ENCODE measurements at places on chromosomes 4 and X.

- no peak for DNase-seq
Observed at GRCh38 chr4:184232202-184232601, 14.5 kb upstream of the ENPP6 start.

- no peak for DNase-seq
Observed at GRCh38 chr4:2871911-2872310, 28.3 kb downstream of the ADD1 start.

GRCh38 chr4:183999435-183999834 is 94.3 kb downstream of the STOX2 start:
- no peak for DNase-seq

DNA sequence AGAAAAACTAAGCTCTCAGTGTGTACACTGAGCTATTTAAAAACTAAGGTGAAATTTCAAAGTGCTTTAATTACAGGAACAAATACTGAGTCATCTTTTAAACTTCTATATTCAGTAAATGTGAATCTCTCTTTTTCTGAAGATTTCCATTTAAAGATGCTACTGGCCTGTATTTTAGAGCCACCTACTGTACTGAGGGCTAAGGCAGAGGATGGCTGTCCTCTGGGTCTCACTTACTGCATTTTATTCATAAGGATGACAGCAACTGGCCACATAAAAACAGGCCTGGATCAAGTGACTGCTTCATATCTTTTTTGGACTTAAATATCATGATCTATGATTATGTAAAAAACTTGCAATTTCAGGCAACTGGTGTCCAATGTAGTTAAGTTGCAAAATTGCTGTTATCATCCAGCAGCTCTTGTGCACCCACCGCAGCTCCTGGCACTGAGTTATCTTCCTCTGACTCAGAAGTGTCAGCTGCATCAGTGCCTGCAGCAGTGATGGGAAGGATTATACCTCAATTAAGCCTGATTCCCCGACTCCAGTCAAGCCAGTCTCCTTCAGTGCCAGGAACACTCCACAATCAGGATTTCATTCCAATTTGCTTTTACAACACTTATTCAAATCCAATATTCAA is 1073.7 kb downstream of the PDHA2 start:
- no peak for DNase-seq

GRCh38 chr4:91065117-91065516 is 937.9 kb downstream of the CCSER1 start:
- DNase-seq, result no peak

DNA sequence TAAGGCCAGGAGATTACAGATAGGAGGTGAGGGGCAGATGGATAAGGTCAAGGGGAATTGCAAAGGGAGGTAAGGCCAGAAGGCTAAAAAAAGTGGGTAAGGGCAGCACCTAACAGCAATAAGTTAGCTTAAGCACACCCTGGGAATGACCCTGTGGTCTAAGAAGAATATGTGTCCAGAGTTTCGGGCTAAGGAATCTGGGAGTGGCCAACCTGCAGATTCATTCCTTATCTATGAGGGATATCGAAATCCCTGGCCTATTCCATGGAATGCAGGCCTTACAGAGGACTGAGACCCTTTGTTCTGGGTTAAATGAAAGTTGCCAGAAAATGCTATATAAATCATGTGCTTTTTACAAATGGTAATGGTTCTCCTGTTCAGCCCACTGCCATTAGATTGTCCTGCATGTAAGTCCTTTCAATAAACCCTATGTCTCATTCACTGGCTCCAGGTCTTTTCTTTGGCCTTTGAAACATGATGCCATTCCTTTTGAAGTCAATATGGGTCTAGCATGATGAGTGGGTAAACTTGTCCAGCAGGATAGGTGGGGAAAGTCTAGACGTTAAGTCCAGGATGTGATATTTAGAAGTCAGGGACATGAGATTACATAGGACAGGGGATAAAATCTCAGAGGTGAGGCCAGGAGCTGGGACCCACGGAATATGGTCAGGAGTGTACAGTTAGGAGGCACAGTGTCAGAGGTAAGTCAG is 226.2 kb downstream of the TACR3 start:
- DNase-seq, result no peak

- DNase-seq, result no peak
Observed at GRCh38 chr4:67608027-67608426, 49.5 kb downstream of the STAP1 start.

GRCh38 chr4:141133146-141133998 is at the start of gene RNF150:
RNF150 (minus strand) TSS chr4:141133469.
- no peak for DNase-seq

DNA sequence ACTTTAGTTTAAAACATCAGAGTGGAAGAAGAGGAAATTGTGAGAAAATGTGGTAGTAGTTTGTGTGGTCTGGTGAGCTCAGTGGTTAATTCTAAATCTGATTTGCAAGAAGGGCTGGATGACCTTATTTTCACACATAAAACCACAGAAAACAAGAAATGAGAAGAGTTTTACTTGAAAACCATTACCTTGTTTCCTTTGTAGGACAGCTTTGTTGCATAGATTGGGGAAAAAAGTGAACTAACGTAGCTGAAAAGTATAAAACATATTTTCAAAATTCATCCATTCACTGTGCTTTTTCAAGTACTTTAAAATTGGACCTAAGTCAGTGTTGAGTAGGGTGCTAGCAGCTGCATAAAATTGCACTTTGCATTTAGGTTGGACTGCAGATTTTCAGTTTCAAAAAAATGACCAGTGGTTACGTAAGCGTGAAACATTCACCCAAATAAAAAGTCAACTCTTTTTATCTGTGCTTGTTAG is 211.3 kb downstream of the ARHGAP10 start:
- DNase-seq, result no peak

DNA sequence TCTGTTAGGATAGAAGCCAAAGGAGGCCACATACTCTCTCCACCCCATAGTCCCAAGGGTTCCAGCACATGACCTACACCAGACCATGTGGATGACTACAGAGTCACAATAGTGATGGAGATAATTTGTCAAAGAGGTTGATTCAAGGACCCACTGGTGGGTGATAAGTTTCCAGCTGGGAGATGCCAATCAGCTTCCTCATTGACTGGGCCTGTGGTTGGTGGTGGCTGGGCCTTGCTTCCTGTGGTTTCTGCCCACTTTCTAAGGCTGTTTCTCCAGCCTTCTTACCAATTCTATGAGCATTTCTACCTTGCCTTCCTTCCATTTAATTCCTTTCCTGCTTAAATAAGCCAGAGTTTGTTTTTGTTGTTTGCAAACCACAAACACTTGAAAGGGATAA is 95.5 kb upstream of the CPEB2 start:
- DNase-seq, result no peak

DNA sequence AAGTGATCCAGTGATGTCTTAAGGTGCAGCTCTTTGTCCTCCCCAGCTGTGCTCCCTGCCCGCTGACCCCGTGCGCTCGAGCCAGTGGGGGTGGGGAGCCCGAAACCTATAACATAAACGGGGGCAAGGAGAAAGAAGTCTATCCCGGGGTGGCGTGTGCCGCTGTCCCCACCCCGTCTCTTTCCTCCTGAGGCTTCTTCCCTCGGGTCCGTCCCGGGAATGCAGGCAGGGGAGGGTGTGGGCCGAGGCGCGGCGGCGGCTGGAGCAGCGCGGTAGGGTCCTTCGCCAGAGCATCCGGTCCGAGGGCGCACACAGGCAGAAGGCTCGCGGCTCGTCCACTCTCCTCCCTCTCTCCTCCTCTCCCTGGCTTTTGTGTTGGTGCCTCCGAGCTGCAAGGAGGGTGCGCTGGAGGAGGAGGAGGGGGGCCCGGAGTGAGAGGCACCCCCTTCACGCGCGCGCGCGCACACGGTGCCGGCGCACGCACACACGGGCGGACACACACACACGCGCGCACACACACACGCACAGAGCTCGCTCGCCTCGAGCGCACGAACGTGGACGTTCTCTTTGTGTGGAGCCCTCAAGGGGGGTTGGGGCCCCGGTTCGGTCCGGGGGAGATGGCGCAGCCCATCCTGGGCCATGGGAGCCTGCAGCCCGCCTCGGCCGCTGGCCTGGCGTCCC is at the start of gene RAB33A:
TSS of gene RAB33A (plus strand) at position 517 of the 681 bp plus-strand sequence. CDS start at position 618, 101 bp downstream.
- DNase-seq, result no peak

GRCh38 chr4:10226756-10227155 is 110.2 kb upstream of the WDR1 start:
- DNase-seq, result no peak

DNA sequence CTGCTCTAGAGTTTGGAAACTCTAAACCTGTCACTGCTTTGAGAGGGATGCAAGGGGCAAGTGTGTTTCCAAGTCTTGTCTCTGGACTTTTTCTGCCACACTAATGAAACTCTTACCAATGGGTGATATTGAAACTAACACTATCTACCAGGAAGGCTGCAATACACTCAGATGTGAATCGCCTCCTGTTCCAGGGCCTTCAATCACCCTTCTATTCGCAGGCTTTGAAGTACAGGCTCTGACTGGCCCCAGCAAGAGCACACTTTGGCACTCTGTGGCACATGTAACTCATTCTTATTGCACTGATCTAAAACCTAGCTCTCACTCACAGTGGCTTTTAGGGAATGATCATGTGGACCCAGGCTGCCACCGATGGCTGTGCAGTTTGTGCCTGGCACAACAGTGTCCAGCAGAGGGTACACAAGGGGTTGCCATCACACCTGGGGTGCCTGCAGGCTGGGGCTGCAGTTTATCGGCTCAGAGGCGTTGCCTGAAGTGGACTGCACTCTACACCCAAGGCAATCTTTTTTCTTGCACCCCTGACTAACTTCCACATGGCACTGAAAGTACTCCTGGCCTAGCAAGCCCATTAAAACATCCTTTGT is 210.8 kb downstream of the MGST2 start:
- no peak for DNase-seq

GRCh38 chrX:32894679-32895078 is 316.7 kb downstream of the DMD start:
- DNase-seq, result no peak

GRCh38 chr4:111154934-111155333 is 532.1 kb upstream of the PITX2 start:
- DNase-seq, result no peak

DNA sequence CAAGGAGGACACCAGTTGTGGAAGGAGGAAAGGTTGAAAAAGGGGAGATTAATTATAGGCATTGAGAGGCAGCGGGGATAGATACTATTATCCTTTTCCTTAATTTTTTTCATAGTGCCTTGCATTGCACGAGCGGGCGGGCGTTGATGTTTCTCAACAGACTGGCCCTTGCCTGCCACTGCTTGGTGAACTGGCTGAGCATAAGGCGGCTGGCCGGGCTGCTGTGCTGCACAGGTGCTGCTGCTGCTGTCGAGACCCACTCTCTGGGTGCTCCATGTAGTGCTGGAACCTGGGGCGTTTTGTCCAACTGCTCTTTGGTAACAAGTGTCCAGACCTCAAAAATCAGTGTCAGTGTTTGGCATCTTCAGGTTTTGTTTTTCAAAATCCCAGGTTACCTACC is 83.3 kb upstream of the PAQR3 start:
- DNase-seq, result no peak

- DNase-seq, result no peak
Observed at GRCh38 chr4:13678186-13678924, 50.8 kb upstream of the BOD1L1 start.

- no peak for DNase-seq
Observed at GRCh38 chr4:138639018-138639741, 376.4 kb upstream of the NOCT start.

DNA sequence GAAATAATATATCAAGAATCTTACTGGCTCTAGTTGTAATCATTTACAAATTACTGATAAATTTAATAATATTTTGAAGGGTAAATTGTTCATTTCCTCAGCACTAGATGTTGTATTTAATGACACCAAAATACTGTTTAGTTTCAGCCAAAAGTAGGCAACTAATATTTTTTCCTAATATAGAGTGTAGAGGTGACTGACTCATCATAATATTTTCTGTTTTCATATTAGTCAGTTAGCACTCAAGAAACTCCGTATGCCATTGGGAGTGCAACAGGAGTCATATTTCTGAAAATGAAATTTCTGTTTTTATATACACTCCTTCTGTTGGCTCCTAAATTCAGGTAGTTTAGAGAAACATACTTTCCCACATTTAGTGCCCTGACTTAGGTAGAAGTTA is 36.6 kb upstream of the PTPN13 start:
- DNase-seq, result no peak

DNA sequence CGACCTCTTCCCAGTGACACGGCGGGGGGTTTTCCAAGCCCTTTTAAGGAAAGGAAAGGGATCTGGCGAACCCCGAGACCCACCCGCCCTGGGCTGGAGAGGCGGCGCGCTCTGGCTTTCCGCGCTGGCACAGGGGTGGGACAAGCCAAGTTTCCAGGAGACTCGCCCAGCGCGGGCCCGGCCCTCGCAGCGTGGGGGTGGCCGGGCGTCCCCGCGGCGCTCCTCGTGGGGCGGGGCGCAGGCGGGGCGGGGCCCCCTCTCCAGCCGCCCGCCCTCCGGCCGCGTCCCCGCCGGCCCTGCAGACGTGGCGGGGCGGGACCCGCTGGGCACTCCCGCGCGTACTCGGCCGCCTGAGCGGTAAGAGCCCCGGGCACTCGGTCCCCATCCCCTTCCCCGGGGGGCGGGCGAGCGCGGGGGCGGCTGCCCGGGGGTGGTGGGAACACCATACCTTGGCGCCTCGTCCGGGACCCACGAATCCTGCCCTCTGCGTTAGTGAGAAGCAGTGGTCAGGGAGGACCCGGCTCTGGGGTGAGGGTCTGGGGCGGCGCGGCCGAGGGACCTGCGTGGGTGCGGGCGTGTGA is at the start of gene FAM114A1:
TSS of gene FAM114A1 (plus strand) at position 329 of the 581 bp plus-strand sequence. CDS start 10,273 bp downstream, outside the sequence.
- DNase-seq, result no peak

DNA sequence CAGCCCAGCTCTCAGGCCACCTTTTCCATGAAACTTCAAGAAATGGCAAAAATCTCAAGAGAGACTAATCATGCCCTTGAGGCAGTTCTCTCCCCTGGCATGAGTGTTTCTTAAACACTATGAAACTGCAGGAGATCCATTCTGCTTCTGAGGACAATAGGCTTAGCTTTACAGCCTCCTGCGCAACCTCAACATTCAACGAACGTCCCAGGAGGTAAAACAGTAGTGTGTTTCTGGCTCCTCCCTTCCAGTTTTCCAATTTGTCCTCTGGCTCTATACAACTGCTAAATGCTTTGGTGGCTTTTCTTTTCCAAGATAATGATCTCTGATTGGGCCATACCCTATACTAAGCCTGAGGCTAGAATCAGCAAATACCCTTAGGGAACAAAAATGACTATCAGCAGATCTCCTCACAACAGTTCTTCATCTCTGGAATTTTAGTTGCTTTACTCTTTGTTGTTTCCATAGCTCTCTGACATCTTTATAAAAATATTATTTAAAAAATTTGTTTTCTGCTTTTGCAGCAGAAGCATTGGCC is 87.0 kb upstream of the FAT1 start:
- DNase-seq, result no peak

DNA sequence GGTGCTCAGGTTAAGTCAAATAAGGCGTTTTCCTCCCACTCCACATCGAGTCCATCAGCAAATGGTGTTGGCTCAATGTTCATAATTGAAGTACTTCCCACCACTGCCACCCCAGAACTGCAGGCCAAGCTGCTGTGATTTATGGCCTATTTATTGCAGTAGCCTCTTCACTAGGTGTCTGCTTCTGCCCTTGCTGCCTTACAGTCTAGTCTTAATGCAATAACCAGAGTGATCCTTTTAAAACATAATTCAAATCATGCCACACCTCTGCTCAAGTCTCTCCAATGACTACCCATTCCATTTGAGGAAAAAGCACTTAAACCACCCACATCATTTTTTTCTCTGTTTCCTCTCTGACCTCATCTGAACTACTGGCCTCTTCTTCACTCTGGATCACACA is 220.3 kb downstream of the KCNIP4 start:
- no peak for DNase-seq

- no peak for DNase-seq
Observed at GRCh38 chrX:13164611-13165010, 120.2 kb upstream of the FAM9C start.
